ENCODE measurements at places on chromosomes 12 and 14. TPM values are rescaled to one million over a fixed set of nuclear protein-coding genes. Genes with fewer than 3 reads are reported as not detected.

DNA sequence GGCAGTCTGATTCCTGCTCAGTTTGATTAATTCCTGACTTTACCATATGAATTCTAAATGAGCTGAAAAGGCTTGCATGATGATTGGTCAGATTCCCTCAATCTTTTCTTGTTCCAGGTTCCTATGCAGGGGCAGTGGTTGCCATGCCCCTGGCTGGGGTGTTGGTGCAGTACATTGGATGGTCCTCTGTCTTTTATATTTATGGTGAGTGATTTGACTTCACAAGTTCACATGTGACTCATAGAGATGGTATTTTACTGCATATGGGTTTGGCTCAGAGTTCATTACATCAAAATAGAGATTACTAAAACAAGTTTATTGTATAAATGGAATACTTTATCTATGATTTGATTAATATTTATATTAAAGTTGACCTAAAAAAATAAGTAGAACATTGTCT lies 44.8 kb downstream of the SLC17A8 start:
- no peak for DNase-seq
- no peak overlapping the region for H3K27ac ChIP-seq
- H3K27me3 ChIP-seq = no peaks in the 10 kb centered on the region
- no peak overlapping the region for H3K4me3 ChIP-seq
- no peaks in the 10 kb centered on the region for H3K4me1 ChIP-seq

DNA sequence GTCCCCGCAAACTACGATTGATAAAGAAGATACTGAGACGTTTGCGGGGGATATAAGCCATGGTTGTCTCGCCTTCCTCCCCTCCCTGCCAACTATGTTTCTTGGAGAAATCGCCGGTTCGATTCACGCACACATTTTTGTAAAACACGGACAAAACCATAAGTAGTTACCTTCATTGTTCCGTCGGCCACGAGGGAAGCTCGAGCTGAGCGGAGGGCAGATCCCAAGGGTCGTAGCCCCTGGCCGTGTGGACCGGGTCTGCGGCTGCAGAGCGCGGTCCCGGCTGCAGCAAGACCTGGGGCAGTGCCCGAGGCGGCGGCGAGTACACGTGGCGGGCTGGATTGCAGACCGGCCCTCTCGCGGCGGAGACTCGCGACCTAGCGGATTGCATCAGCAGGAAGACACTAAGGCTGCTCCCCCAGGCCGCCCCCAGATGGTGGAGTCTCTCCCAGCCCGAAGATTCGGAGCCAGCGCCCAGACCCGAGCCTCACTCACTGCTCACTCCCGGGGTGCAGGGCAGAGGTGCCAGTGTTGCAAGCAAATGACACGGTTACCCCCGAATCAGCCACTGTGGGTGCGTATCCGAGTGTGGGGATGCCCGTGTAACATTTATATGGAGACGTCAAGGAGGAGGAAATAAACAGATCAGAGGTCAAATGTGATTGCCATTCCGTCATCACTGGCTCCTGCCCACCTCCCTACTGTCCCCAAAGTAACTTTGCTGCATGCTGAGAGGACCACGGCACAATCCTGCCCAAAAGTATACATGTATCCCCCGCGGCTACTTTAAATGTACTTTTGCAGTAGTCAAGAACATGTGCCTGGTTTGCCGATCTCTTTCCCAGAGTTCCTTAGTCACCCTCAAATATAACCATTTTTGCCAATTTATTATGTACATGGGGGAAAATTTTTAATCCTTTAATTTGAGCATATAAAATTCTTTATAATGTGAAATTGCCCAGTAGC lies at the start of gene BCAT1:
Gene BCAT1 (minus strand): TSS at position 345 of the 966 bp plus-strand sequence. CDS start 169 bp downstream, at position 176.
- H3K27me3 ChIP-seq = peaks cover 51% of the 10 kb centered on the region
- peak within 1 kb of the TSS; percentile 95 for H3K4me3 ChIP-seq
- H3K4me1 ChIP-seq = peaks cover 55% of the 10 kb centered on the region
- peaks cover 1% of the 10 kb centered on the region for H3K36me3 ChIP-seq
- peak; percentile 70 for DNase-seq
- peak within 1 kb of the TSS; percentile 89 for H3K27ac ChIP-seq

DNA sequence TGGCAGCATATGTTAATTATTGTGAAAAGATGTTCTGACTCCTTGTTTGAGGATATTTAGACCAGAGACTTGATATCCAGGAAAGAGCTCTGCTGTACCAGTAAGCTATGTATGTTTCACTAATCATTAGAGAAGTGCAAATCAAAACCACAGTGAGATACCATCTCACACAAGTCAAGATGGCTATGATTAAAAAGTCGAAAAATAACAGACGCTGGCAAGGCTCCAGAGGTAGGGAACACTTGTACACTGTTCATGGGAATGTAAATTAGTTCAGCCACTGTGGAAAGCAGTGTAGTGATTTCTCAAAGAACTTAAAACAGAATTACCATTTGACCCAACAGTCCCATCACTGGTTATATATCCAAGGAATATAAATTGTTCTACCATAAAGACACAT lies 171.6 kb downstream of the DPY19L2 start:
- H3K4me1 ChIP-seq = no peaks in the 10 kb centered on the region
- H3K4me3 ChIP-seq = no peak overlapping the region
- no peaks in the 10 kb centered on the region for H3K27me3 ChIP-seq
- no peak for DNase-seq
- H3K27ac ChIP-seq = no peak overlapping the region

- H3K27me3 ChIP-seq = peaks cover 49% of the 10 kb centered on the region
- H3K36me3 ChIP-seq = no peaks in the 10 kb centered on the region
- no peaks in the 10 kb centered on the region for H3K4me1 ChIP-seq
- no peak for DNase-seq
These were observed 427 bp downstream of the SLC6A12 start for GRCh38 chr12:213527-213932.

GRCh38 chr14:43116341-43116740 lies 1390.7 kb downstream of the FSCB start:
- DNase-seq = no peak
- H3K27ac ChIP-seq = no peak overlapping the region
- no peaks in the 10 kb centered on the region for H3K27me3 ChIP-seq
- H3K4me3 ChIP-seq = no peak overlapping the region
- H3K4me1 ChIP-seq = no peaks in the 10 kb centered on the region

GRCh38 chr12:121949648-121950397 lies 31.4 kb downstream of the CFAP251 start:
- H3K27ac ChIP-seq = no peak overlapping the region
- no peaks in the 10 kb centered on the region for H3K4me1 ChIP-seq
- no peaks in the 10 kb centered on the region for H3K27me3 ChIP-seq
- H3K4me3 ChIP-seq = no peak overlapping the region

- H3K4me3 ChIP-seq = no peak overlapping the region
- no peak for DNase-seq
- H3K4me1 ChIP-seq = no peaks in the 10 kb centered on the region
- H3K27me3 ChIP-seq = peaks cover 19% of the 10 kb centered on the region
- no peaks in the 10 kb centered on the region for H3K36me3 ChIP-seq
These were observed 101.9 kb upstream of the OVCH1 start for GRCh38 chr12:29599381-29599780.

DNA sequence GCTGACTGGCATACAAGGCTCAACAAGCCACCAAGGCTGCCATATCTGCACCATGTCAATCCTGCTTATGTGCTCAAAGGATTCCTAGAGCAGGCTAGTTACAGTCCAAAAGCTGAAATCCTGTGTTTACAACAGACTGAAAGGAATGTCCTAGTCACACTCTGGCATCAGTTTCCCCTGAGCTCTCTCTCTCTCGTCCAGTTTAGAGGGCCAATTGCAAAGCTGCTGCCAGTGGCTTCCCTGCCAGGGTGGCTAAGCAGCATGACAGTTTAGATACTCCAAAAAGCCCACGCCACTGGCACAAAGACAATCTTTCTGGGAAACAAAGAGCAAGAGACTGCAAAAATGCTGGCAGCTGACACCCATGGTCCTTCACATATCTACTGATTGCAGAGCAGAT lies 392.1 kb downstream of the RPS29 start:
- no peak for DNase-seq
- H3K27me3 ChIP-seq = peaks cover 5% of the 10 kb centered on the region
- H3K27ac ChIP-seq = no peak overlapping the region
- no peaks in the 10 kb centered on the region for H3K36me3 ChIP-seq
- H3K4me3 ChIP-seq = no peak overlapping the region
- H3K4me1 ChIP-seq = peaks cover 7% of the 10 kb centered on the region

DNA sequence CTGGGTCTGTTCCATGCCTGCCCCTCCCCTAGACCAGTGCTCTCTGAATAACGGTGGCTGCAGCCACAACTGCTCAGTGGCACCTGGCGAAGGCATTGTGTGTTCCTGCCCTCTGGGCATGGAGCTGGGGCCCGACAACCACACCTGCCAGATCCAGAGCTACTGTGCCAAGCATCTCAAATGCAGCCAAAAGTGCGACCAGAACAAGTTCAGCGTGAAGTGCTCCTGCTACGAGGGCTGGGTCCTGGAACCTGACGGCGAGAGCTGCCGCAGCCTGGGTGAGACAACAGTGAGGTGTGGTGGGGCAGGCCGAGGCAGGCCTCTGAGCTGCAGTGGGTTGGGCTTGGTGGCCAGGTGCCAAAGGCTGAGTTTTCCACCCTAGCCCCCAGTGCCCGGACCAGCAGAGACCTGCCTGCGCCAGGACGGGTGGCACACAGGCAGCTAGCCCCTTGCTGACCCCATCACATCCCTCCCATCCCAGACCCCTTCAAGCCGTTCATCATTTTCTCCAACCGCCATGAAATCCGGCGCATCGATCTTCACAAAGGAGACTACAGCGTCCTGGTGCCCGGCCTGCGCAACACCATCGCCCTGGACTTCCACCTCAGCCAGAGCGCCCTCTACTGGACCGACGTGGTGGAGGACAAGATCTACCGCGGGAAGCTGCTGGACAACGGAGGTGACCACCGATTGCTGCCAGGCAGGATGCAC lies 28.2 kb upstream of the LRP1-AS start:
- no peak overlapping the region for H3K27ac ChIP-seq
- peak; percentile 71 for DNase-seq
- no peak overlapping the region for H3K4me3 ChIP-seq
- peaks cover 8% of the 10 kb centered on the region for H3K4me1 ChIP-seq

DNA sequence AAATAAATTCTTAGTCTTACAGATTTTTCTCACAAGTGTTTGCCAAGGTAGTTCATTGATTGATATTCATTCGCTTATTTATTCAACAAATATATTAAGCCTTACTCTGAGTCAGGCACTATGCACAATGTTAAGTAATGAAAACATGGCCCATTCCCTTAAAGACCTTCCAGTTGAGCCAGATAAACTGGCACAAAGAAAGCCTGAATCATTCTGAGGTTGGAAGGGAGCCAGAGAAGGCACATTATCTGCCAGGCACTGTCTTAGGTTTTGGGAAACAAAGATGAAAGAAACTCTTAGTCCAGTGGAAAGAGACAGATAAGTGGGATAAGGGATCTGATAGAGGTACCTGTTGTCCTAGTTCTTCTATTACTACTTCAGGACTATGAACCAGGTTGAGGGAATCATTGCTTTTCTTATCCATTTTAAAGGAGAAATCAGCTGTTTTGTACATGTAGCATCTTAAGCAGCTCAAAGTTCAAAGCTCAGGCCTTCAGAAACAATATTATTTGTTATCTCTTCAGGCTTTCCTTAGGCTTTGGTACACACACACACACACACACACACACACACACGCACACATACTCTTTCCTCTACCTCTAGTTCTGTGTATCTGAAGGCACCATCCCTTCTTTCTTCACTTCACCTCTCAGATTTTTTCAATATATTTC lies 27.0 kb downstream of the PDE6H start:
- no peak overlapping the region for H3K4me3 ChIP-seq

GRCh38 chr14:99718811-99719192 lies 34.7 kb downstream of the CYP46A1 start:
- H3K27me3 ChIP-seq = peaks cover 7% of the 10 kb centered on the region
- DNase-seq = no peak
- no peak overlapping the region for H3K27ac ChIP-seq
- no peaks in the 10 kb centered on the region for H3K36me3 ChIP-seq
- no peaks in the 10 kb centered on the region for H3K4me1 ChIP-seq

GRCh38 chr14:104267895-104268294 lies 129.5 kb downstream of the KIF26A start:
- no peaks in the 10 kb centered on the region for H3K36me3 ChIP-seq
- no peaks in the 10 kb centered on the region for H3K4me1 ChIP-seq
- H3K4me3 ChIP-seq = peak overlapping the region; percentile 31
- DNase-seq = no peak
- no peaks in the 10 kb centered on the region for H3K27me3 ChIP-seq

The SLC6A15 gene
- total RNA-seq = 0.41 TPM

The DPPA3 gene
- total RNA-seq = not detected

The MDP1 gene
- total RNA-seq = 16.8 TPM

The CLEC6A gene
- not detected for total RNA-seq

The KCNMB4 gene
- total RNA-seq = 2.2 TPM

Data from activated T-cell treated with anti-CD3 and anti-CD28 coated beads, Interleukin-2, amount 50 U/mL, for 72 hours (primary cell).